ENCODE measurements at places on chromosomes 2 and 18.

DNA sequence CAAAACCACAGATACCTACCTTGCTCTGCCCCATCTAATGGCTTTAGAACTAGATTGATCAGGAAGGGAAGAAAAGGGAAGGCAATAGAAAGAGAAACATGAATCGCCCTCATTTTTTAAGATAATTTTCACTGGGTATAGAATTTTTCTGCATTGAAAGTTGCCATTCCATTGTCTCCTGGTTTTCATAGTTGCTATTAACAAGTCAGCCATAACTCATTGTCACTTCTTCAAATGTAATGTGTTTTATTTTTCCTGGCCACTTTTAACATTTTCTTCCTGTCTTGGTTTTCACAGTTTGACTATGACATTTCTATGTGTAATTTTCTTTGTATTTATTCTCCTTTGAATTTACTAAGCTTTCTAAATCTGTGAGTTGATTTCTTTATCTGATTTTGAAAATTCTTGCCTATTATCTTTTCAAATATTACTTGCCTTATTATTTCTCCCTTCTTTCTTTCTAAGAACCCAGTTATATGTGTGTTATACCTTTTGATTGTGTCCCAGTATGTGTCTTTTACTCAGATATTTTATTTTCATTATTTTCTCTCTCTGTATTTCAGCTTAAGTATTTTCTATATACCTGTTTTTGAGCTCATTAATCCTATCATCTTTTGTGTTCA lies 85.5 kb upstream of the GLI2 start:
- no peak for DNase-seq

DNA sequence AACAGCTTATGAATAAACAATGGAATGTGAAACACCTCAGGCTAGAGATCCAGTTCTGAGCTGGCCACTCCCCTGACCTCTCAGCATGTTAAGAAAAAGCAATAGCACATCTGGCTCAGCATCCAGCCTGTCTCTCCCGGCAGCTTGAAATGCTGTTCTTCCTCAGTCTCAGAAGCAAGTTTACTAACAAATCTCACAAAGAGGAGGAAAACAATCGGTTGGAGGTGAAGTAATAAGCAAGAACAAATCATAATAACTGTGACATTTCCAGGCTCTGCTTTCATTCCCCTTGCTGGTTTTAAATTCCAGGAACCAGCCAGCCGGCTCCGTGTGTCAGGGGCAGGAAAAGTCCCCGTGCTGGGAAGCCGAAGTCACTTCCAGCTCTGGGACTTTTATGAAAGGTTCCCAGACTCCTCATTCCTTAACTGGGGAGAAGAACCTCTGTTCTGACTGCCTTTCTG lies 133.9 kb upstream of the ARL4C start:
- DNase-seq = no peak

DNA sequence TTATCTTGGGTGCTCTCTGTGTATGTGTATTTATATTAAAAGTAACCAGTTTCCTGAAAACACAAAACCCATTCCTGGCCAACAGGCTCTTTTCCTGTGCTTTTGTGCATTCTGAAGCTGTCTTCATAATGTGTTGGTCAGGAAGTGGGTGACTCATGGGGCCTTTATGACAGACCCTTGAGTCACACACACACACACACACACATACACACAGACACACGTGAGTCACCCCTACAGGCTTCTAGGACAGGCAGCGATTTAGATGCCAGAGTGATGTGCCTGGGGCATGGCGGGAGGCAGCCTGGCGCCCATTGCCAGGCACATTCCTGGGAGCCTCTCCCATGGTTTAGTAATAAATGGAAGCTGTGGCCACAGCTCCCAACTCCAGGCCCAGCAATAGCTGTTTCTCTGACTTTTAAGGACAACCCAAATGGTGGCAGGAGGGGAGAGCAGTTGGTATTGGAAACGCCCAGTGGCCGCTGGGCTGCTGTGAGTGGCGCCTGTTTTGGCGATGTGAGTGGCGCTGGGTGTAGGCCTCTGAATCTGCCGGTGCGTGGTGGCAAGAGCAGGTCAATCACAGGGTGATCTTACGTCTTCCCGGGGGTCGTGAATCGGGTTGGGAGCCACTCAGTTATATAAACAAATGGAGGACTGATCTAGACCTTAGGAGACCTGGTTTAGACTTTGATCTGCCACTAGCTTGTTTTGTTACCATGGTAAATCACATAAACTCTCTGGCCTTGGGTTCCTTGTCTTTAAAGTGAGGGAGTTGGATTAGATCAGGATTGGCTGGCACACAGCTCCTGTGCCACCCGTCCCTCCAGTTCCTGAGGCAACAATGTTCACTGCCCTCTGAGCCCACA lies 150.7 kb upstream of the DLX2 start:
- no peak for DNase-seq

GRCh38 chr18:33802955-33803354 lies 224.9 kb downstream of the ASXL3 start:
- no peak for DNase-seq

- no peak for DNase-seq
Observed at GRCh38 chr2:156112323-156112722, 220.2 kb downstream of the NR4A2 start.

DNA sequence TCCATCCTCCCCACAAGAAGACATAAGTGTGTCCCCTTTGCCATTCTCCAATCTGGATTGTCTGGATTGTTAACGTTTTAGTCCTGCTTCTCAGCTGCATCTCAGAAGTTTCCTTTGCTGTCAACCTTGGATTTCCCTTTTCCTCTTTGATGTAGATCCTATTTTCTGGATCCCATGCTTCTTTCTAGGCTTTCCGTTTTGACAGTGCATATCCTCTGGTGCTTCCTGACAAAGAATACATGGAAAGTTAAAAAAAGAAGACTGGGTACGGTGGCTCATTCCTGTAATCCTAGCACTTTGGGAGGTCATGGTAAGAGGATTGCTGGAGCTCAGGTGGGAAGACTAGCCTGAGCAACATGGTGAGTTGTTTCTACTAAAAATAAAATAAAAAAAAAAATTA lies 26.8 kb downstream of the ABI2 start:
- no peak for DNase-seq
